ENCODE measurements at places on chromosomes 7 and 10.

DNA sequence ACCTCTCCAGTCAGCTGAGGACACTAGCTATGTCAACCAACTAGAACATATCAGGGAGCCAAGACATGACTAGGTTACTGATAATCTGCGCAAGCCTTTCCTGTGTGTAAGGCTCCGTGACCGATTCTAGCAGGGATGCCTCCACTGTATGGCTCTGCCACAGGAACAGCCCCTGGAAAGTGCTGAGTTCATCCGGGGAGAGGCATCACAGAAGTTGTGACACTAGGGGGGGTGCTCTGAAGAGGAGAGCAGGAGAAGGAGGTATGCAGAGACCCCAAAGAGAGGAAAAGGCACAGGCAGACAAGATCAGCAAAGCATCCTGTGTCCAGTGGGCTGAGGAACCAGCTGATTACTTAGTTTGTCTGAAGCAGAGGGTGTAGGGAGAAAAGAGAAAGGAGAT lies 13.5 kb downstream of the UPP1 start:
- no peak for DNase-seq

DNA sequence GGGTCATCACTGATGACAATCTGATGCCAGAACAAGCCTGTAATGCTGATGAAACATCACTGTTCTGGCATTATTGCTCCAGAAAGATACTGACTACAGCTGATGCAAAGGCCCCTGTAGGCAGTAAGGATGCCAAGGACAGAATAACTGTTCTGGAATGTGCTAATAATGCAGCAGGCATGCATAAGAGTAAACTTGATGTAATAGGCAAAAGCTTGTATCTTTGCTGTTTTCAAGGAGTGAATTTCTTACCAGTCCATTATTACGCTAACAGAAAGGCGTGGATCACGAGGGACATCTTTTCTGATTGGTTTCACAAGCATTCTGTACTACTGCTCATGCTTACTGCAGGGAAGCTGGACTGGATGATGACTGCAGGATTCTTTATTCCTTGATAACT lies 18.7 kb downstream of the LCOR start:
- no peak for DNase-seq

DNA sequence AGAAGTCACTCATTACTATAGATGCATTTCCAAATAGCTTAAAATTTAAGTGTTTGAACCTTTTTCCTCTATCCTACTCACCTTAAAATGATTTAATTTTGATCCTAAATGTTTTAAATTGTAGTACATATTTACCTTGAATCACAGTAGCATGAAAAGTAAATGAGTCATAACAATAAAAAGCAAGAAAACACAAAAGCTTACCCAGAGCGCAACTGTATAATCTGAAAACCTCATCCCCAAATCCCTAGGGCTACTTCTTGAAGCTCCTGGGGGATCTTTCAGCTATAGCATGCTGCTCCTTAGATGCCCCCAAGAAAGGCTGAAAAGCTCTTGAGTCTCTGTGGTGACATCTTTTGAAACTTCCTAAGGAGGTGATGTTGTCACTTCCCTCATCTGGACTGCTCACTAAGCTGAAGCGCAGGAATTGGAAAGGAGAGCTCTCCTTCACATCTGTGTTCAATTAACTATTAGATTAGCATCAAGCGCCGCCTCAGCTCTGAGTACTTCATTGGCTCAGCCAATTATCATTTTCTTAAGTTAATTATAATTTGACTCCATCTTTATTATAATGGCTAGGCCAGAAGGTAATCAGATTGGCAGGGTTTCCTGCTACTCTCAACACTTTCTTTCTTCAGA lies 60.2 kb downstream of the SEMA3E start:
- DNase-seq: no peak

DNA sequence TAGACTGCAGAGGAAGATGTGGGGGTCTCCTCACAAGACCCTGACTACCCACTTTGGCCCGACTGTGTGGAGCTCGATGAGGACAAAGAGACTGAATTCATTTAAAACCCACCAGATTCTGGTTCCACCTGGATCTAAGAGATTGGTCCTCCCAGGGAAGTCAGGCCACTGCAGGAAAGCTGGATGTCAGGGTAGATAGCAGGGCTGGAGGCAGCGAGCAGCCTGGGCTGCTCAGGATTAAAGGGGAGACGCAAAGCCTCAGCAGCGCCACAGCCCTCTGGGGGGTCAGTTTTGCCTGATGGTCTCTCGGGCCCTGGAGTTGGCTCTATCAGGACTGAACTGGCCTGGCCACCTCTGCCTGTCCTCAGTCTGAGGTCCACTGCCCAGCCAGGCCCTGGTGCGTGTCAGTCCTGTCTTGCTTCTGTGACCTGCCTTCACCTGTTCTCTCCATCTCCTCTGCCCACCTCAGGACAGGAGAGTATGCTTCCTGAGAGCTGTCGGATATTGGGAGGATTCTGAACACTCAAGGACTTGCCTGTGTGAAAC lies 12.2 kb upstream of the KLRG2 start:
- no peak for DNase-seq

DNA sequence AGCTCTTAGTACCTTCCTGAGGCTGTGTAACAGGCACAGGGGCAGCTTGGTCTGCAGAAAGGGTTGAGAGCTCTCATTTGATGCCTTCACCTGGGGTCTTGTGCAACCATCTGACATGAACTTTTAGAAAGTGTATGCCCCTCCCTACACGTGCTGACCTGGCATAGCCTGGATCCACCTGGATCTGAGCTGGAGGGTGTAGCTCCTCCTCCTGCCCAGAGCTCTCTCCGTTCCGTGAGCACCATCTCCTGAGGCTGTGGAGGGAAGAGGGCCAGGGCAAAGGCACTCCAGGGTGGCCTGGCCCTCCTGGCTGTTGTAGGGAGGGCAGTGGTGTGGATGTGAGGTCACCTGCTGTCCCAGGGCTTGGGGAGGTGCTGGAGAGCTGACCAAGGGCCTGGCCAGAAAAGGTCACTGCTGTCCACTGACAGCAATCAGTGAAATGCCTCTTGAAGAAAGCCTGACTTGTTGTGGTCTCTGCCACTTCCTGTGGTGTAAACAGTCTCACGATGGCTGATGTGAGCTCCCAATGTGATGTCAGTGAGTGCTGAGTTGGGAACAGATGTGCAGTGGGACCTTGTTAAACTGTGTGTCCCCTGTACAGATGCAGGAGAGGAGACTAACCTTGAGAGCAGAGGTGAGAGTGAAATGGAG lies 23.0 kb downstream of the AMZ1 start:
- peak; percentile 52 for DNase-seq

GRCh38 chr10:13386021-13386420 lies 37.9 kb upstream of the SEPHS1 start:
- DNase-seq: no peak
